ENCODE measurements at places on chromosomes 7 and 10.

GRCh38 chr7:33883671-33883965 lies 21.7 kb upstream of the BMPER start:
- no peak for DNase-seq

DNA sequence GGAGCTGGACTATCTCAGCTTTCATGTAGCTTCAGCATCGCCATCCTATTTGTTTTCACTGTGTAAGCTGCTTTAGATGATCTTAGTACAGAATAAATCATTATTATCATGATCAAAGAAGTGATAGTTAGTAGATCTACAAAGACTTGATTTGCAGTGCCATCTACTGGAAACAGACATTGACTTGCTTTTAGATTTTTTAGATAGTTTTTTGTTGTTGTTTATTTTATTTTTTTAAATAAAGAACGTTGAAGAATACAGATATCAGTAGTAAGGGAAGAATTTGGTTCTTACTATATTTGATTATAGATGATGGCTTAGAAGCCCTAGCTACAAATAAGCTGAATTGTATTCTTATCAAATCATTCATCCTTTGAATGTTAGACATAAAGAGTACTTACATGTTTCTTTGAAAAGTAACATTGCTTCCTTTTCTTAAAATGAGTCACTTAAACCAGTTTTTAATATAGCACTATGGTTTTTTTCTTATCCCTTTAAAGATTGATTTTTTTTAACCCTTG lies 6.3 kb upstream of the SFMBT2 start:
- DNase-seq, result peak; percentile 4

DNA sequence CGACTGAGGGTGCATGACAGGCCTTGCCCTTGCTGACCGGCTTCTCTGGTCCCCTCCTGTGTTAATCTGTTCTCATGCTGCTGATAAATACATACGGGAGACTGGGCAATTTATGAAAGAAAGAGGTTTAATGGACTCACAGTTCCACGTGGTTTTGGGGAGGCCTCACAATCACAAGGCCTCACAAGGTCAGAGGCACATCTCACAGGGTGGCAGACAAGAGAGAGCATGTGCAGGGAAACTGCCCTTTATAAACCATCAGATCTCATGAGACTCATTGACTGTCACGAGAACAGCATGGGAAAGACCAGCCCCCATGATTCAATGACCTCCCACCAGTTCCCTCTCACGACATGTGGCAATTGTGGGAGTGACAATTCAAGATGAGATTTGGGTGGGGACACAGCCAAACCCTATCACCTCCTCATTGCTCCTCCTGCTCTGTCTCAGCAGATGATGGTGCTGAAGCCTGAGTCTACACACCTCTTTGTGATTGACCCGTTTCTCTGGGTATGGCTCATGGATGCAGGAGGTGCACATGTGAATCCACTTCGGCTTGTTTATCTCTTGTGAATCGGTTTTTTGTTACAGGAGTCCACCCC lies 547.8 kb downstream of the DNAJB6 start:
- no peak for DNase-seq

GRCh38 chr7:100681491-100682227 lies 8.1 kb downstream of the GNB2 start:
- no peak for DNase-seq

DNA sequence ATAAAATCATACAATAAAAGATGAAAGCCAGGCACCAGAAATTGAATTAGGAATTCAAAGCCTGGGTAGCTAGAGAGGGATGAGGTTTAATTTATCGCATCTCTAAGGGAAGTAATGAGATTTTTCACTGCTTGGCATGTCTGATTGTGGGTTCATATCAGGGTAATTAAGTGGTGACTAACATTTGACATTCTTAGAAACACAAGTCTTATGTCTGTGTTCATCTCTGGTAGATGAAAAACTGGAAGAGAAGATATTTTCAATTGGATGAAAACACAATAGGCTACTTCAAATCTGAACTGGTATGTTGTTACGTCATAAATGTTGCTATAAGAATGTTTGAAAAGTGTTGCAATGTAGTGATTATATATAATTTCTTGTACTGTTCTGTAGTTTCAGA lies 36.8 kb upstream of the ARMS2 start:
- DNase-seq, result no peak

- DNase-seq, result no peak
These were observed 94.5 kb downstream of the INPP5A start for GRCh38 chr10:132632091-132632561.

DNA sequence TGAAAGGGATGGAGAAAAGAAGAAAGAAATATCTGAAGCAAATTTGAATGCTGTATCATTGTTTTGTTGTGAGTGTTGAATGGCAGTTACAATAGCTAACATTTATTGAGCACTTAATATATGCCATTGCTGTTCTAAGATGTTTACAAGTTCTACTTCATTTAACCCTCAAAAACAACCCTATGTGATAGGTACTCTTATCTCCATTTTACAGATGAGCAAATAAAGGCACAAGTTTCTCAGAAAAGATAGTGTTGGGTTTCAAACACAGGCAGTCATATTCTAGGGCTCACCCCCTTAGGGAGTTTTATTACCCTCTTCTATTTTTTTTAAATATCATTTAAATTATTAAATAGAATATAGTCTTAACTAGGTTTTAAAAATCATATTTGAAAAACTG lies 8.3 kb upstream of the ELAPOR2 start:
- no peak for DNase-seq

DNA sequence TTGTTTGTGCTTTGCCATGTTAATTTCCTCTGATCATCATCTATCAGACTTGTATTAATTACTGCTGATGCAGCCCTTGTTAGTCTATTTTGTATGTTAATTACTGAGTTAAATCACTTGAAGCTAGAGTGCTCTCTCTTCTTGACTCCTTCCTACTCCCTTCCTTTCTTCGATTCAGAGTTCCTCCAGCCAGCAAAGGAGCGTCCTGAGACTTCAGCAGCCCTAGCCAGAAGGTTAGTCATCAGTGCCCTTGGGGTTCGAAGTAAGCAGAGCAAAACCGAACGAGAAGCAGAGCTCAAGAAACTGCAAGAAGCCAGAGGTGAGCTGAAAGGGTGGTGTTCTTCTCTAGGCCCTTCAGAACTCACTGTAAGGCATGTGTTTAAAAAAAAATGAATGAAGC lies 32.1 kb downstream of the LOXL4 start:
- DNase-seq, result no peak

GRCh38 chr7:152341039-152341913 lies 94.5 kb downstream of the KMT2C start:
- DNase-seq, result no peak

- DNase-seq, result no peak
These were observed 247.3 kb downstream of the DOCK4 start for GRCh38 chr7:111958896-111959295.

DNA sequence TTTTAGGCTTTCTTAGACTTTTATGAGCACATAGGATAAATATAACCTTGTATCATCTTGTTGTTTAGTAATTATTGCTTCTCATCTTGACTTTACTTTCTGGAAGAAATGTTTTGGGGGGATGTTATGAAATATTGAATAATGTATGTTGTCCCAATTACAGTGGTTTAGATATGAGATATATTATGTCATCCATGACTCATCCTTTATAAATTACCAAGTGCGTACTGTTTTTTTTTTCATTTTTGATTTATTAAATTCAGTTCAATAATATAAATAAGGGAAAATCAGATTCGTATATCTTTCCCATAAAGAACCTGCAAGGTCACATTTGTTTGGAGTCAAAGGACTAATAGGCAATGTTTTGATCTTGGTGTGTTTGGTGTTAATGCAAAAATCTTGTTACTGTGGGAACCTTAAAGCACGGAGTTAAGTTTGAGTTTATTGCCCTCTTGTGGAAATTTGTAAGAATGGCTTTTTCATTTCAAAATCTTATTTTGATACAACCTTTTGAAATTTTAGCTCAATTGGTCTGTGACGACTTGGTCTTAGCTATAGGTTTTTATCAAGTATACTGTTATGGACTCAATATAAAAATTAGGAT lies 108.6 kb downstream of the SRI start:
- peak; percentile 7 for DNase-seq

- DNase-seq, result peak; percentile 96
These were observed 162.6 kb upstream of the AKR1E2 start for GRCh38 chr10:4663162-4663992.

DNA sequence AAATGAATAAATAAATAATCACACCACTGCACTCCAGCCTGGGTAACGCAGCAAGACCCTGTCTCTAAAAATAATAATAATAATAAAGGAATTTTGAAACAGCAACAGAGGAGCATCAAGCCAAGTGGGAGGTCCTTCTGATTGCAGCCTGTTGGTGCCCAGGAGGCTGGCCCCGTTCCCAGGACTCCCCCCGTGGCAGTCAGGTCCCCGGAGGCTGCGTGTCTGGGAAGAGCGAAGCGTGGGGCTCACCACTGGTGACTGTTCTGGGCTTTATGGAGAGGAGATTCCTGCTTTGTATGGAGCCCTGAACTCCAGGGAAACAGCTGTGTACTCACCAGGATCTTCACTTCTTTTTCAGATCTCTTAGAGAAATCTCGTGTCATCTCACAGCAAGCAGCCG lies 19.3 kb upstream of the MYH16 start:
- DNase-seq, result no peak

DNA sequence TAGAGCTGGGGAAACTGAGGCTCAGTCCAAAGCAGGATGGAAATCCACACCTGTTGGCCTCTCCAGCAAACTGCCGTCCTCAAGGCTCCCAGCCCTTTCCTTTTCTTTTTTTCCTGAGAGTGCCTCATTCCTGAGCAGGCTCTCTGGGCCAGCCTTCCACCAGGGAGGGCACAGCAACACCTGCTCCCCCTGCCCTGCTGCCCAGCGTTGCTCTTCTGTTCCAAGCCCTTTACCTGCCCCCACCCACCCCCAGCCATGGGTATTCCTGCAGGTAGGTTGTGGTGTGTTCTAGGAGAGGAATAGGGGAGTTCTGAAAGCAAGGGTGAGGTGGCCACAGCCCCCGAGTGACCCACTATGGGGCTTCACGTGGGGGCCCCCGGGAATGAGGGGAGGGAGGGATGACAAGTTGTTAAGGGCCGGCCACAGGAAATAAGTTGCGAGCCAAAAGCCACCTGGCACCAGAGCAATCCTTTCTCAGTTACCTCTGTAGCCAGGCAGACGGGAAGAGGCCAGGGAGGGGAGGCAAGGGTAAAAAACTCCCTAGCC lies 19.3 kb downstream of the VSIR start:
- no peak for DNase-seq

- peak; percentile 53 for DNase-seq
These were observed 3.9 kb upstream of the IQUB start for GRCh38 chr7:123538189-123538714.

DNA sequence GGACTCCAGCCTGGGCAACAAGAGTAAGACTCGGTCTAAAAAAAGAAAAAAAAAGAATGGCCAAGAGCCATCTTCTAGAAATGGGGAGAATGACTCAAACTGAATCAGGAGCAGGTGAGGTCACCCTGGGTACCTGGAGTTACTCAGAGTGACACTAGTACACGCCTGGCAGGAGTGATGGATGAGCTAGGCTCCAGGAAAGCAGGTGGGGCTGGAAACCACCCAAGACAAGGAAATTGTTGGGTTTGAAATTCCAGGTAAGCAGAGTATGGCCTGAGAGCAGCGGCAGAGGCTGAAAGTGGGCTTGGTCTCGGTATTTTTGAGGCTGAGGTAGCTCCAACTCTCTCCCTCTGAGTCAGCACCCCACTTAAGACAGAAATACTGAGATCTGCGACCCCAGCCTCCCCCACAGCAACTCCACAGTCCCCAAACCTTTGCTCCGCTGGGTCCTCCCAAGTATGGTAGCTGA lies 18.5 kb downstream of the DDIT4 start:
- DNase-seq, result no peak

DNA sequence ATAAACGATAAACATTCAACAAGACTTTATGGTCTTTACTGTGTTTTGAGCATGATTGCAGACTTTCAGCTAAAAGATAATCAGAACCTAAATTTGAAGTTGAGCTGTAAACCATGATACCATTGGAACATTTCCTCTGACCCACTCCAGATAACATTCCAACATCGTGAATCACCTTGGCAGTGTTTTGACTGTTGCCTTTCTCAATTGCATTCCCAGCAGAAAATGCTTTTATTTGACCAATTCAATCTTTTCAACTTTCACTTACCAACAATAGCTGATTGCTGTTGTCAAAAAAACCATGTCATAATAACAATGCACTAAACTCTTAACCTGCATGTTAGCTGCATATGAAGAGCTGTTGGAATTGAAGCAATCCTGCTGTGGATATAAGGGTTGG lies 165.5 kb downstream of the MDFIC start:
- DNase-seq, result peak; percentile 29

GRCh38 chr7:96723622-96724021 lies 14.0 kb upstream of the SEM1 start:
- DNase-seq, result no peak

DNA sequence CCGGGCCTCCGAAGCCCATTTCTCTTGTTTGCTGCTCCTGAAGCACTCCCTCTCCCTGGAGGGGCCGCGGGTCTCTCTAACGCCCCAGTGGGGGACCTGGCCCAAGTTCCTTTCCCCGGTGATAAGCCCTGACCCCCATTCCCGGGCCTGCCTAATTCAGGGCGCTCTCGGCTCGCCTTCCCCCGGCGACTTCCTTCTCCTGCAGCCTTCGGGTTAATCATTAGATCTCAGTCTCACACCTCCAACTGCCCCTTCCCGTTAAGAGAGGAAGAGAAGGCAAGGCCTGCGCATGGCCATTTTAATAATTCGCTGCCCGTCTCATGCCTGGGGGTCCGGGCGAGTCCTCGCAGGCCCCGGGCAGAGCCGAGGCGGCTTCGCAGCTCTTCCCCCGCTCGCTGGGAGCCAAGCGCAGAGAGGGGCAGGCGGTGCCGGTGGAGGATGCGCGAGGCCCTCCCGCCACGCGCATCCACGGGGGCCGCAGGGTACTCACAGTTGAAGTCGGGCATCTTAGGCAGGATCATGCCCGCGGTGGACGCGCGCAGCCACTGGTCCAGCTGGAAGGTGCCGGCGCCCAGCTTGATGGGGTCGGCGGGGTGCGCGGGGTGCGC lies 1.2 kb downstream of the MNX1 start:
- DNase-seq, result no peak

DNA sequence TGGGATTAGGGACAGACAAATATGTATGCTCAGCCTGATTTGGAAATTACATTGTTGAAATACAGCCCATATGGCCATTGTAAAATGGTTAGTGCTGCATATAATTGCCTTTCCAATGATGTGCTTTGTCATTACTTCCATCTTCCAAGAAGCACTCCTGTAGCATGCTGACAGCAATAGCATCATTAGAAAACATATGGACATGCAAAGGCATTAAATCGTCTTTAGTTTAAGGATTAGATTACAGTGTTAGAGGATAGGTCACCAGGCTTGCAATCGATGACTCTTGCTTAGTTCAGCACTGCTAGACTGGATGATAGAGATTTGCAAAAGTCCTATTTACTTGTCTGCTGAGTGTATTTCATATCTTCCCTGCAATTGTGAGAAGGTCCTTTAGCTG lies 17.4 kb downstream of the AUTS2 start:
- DNase-seq, result no peak

- DNase-seq, result no peak
These were observed 121.5 kb upstream of the PRR15 start for GRCh38 chr7:29442146-29442545.

Data from AG04449 (cell line).